Fibroblast of upper back skin (primary cell): ENCODE measurements at places on chromosomes 13 and 19.
A peak's percentile ranks its signal among the peaks of the same experiment; 100 is the strongest.

DNA sequence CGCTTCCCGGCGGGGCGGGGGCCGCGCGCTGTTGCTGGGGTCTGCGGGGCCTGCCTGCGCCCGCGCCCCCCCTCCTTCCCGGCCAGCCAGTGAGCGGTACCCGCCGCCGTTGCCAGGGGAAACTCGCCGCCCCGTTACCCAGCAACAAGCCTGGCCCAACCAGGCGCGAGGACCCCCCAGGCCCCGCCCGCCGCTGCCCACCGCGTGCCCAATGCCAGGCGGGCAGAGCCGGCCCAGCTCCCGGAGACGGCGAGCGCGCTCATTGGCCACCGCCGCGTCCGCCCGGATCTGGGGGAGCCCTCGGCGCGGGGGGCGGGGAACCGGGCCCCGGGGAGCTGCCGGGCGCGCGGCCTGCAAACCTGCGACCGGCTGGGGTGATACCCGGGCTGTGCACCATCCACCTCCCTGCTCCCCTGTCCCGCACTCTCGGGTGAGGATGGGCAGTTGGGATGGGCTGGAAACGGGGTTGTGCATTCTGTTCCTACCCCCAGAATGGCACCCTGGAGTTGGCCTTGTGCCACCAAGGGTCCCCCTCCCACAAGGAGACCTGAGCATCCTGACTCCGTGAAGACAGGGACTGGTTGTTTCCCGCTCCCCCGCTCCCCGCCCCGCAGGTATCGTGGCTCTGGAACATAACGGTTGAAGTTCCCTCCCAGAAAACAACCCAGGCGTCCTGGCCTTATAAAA lies 8.8 kb upstream of the BBC3 start:
- DNase-seq, result peak; percentile 39

DNA sequence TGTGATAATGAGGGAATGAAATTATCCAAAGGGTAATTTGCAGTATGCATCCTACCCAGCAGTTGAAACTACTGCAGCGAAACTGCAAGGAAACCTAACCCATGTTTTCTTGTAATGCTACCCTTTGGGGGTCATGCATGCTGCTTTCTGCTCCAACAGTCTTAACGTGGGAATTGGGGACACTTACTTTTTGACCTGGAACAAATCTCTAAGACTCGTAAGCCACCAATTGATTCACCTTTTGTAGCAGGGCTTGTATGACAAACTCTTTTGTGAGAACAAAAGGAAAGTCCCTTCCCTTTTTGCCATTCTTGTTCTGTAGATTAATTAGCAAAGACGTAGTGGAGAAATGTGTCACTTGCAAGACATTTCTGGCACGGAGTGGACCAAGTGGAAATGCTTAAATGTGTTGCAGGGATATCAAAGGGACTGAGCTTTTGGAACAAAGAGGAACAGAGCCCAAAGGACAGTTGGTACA lies 27.4 kb downstream of the LRCH1 start:
- DNase-seq, result no peak

DNA sequence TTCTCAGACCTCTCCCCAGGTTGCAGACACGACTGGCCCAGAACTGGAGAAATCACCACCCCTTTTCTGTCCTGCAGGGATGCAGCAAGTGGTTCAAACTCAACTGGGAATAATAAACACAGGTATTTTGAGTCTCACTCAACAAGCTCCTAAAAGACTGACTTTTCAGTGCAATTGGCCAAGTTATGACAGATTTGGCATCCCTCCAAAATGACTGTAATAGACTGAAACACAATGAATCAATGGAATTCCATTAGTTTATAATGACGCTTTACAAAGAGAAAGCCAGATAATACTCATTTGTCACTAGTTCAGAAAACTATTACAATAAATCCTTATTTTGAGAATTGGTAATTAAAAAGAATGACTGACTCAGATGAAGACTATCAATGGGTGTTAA lies 38.1 kb downstream of the MIPEP start:
- DNase-seq, result peak; percentile 73

DNA sequence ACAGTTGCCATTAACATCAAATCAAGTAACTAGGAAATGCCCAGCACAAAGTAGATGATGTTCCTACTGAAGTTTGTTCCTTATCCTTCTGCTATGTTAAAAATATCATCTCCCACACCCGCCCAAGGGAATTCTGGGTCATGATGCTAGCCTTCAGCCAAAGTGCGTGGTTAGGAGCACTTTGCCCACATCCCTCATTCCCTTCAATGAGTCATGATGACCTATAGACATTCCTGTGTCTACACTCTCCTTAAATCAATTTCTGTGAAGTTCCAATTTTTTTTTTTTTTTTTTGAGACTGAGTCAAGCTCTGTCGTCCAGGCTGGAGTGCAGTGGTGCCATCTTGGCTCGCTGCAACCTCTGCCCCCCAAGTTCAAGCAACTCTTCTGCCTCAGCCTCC lies 17.0 kb downstream of the RXFP2 start:
- peak; percentile 96 for DNase-seq

DNA sequence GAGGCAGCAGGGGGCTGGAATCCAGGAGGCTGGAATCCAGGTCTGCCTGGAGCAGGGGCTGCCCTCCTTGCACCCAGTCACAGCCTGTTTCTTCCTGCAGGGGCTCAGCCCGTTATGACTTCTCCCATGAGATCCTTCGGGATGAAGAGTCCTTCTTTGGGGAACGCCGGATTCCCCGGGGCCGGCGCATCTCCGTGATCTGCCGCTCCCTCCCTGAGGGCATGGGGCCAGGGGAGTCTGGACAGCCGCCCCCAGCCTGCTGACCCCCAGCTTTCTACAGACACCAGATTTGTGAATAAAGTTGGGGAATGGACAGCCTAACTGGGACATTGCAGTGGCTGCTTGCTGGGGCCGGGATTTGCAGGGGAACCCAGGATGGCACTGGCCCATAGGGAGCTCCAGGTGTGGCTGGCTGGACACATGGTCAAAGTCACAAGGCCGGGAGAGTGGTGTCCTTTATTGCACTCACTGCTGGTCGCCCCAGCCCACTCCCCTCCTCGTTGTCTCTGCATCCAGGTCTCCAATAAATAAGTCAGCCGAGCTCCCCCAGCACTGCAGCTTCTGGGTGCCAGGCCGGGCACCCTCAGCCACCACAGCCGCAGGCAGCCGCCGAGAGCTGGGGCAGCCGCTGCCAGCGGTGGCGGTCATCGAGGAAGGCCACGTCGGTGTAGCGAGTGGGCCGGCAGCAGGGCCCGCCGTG lies 872 bp downstream of the PSPN start:
- DNase-seq, result no peak

- no peak for DNase-seq
These were observed 10.6 kb downstream of the PTBP1 start for GRCh38 chr19:807627-808422.

DNA sequence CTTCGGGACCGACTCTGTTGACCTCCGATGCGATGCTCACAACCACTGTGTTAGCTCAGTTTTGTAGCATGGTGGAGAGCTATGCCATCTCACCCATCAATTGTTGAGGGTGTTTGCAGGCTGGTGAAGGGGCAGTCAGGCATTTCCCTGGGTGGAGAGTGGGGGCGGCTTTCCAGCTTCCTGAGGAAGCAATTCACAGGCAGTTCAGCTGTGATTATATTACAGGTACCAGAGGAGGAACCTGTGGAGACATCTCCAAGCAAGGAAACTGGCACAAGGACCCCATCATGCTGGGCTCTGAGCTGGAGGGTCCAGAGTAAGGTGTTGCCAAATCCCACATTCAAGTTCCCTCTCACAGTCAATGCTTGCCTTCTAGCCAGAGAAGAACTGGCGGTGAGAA lies 166.0 kb upstream of the ZNF536 start:
- DNase-seq, result no peak

DNA sequence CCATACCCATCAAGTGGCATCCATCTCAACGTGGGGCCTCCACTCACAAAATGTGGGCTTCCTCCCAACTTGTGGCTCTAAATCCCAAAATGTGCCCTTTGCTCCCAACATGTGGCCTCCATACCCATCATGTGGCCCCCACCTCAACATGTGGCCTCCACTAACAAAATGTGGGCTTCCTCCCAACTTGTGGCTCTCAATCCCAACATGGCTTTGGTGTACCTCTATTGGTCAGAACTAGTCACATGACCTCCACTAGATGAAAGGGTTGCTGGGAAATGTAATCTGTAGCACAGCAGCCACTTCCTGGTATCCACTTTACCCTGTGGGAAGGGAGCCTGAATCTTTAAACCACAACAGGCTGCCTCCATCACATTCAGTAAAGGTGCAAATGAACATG lies 10.1 kb upstream of the ACER1 start:
- no peak for DNase-seq

DNA sequence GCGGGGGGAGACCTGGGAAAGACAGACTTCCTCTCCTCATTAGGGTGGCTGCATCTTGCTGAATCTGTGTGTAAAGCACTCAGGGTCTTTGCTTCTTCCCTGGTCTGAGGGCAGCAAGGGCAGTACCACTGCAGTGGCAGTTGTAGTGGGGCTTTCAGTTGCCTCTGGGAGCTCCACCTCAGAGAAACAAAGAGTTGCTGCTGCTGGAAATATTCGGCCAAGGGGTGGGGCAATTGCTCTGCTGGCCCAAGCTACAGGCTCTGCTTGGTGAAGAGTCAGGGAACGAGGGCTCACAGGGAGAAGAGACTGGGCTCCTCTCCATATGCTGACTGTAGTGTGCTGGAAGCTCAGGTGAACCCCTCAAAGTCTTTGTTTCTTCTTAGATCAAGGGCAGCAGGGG lies 52.5 kb downstream of the POSTN start:
- no peak for DNase-seq

- DNase-seq, result peak; percentile 5
These were observed 21.5 kb downstream of the COLGALT1 start for GRCh38 chr19:17576758-17577456.

GRCh38 chr19:3382460-3383100 lies 16.2 kb downstream of the NFIC start:
- no peak for DNase-seq

DNA sequence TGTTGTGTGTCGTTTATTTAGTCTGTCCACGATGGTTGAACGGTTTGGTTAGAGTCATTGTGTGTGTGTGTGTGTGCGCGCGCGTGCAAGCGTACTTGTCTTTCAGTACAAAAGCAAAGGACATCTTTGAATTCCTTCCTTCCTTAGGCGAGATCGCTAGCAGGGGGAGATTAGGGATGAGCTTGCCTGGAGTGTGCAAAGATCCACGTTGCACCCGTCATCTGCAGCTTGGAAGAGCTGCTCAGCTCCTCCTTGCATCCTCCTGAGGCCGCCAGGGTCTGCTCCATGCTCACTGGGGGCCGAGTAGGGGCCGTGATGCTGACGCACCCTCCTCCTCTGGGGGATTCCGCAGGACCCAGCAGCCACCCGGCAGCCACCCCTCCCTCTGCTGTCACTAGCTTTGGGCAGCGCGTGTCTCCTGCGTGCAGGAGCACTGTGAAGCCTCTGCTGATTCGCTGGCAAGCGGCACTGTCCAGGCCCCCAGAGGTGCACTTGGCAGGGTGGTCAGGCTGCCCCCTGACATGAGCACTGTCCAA lies 137.3 kb downstream of the KDM4B start:
- DNase-seq, result no peak

DNA sequence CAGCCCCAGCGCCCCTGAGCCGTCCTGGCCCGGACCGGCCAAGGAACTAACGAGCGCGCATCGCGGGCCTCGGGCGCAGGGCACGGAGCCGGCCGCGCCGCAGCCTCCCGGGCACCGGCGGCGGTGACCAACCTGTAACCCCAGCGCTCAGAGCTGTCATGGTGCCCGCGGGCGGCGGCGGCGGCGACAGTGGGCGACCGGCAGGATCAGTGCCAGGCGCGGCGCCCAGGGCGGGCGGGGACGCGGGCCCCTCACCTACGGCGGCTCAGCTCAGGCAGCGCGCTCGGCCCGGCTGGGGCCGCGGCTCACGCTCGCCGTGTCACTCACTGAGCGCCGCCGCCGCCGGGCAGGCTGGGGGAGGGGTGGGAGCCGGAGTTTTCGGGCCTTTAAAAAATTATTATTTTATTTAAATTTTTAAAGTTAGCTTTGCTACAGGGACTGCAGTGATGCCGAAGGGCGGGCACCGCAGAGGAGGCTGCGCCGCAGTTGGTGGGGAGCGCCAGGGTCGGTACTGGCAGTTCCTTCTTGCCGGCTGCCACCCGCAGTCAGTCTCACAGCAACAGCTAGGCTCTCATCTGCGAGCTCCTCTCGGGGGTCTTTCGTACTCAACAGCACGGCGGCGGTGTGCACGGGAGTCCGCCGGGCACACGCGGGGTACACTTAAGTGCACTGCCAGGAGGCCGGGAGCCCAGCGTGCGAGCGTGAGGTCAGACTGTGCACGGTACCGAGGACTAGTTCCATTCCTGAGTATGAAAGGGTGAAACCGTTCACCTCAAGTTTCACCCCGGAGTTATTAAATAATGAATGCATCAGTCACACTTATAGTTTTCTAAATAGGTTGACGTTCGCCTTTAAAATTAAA lies at the start of gene NALCN:
Gene NALCN, minus strand, starts transcription at position 328 of the 862 bp plus-strand sequence. CDS start 17,382 bp downstream, outside the sequence.
- DNase-seq, result no peak
